ENCODE measurements at places on chromosomes 1 and 21.

DNA sequence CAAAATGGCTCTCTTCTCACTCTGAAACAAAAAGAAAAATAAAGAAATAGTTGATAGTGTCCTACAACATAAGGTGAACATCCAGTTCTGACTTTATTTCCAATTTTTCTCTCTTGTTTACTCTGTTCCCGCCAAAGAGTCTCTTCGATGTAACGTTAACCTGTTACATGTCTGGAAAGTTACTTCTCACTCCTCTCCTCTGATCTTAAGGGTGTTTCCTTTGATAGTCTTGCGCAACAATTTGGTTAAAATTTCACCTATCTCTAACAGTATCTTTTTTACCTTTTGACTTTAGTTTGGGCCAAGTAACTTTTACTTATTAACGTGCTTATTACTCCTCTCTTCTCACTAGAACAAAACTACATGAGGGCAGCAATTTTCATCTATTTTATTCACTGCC is 1450.2 kb downstream of the BRINP3 start:
- no peak for DNase-seq

DNA sequence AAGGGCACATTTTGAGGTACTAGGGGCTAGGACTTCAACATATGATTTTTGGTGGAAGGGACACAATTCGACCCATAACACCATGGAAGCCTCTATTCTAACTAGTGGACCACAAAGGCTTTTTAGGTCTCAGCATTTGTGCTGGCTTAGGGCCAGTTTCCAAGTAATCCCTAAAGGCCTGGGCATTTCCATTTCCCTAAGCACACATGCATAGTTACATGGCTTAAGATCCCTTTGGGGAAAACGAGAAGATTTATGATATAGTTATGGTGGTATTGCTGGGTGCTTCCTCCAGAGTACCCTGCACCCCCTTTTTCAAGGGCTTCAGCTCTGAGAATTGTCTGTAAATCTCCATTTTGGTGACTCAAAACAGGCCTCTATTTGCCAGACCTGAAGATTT is 28.2 kb upstream of the TMEM54 start:
- DNase-seq: no peak

- DNase-seq: no peak
Observed at GRCh38 chr1:11027316-11027715, 14.9 kb downstream of the TARDBP start.

DNA sequence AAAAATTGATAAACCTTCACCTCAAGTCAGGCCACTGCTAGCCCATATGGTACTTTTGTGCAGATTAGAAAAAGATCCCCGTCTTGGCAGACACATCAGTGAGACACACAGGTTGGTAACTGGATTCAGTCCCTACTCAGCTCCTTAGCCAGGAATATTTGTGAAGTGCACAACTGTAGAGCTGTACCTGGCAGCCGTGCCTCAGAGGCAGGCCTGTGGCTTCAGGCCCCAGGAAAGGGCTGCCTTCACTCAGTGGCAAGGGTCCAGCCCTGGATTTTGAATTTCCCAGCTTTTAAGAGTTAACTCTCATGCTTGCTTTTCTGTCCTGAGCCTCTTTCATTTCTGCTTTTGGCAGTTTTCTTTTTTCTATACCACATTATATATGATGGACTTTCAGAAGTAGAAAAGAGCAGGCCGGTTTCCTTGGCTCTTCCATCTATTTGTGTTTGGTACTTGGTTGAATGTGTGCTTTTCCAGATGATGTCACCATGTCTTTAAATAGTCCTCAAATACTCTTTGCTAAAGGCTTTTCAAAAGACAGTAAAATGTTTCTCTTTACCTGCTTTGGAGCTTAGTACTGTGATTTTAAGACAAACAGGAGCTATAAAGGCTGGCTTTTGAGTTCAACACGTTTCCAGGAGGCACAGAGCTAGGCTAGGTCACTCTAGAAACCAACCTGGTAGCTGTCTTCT is 186.6 kb downstream of the AK5 start:
- no peak for DNase-seq

DNA sequence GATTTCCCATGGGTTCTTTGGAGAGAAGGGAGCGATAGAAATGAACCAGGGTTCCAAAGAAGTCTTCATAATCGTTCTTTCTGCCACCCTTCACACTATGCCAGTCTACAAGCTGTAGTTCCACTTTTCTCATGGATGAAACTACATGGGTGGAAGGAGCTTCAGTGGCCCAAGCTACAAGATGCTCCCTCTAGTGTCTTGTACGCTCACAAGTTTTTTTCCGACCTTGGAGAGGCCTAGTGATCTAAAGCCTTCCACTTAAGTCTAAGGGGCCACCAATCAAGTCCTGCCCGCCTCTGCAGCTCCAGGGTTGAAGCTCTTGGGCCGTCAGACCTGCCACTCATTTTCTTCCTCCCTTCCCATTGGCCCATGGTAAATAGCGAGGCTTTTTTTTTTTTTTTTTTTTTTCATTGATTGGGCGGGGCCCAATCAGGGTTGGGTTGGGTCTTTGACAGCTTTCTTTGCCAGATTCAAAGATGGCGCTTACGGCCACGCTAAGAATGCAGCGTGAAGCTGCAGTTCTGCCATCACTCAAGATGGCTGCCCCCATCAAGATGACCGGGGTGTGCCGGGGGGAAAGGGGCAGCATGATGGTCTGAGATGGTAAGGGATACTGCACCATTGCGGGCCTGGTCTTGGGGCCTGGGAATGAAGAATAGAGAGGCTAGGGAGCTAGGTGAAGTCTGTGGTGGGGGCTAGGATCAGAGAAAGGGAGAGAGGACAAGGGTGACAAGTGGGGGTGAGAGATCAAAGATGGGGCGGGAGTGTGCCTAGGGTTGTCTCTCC is at the start of gene TOMM40L:
Gene TOMM40L (plus strand): TSS at position 527 of the 786 bp plus-strand sequence. CDS start 430 bp downstream, outside the sequence.
- peak; percentile 99 for DNase-seq

- DNase-seq: no peak
Observed at GRCh38 chr1:234544087-234544579, 65.2 kb upstream of the TARBP1 start.

GRCh38 chr1:6930732-6931300 is 145.6 kb downstream of the CAMTA1 start:
- no peak for DNase-seq

DNA sequence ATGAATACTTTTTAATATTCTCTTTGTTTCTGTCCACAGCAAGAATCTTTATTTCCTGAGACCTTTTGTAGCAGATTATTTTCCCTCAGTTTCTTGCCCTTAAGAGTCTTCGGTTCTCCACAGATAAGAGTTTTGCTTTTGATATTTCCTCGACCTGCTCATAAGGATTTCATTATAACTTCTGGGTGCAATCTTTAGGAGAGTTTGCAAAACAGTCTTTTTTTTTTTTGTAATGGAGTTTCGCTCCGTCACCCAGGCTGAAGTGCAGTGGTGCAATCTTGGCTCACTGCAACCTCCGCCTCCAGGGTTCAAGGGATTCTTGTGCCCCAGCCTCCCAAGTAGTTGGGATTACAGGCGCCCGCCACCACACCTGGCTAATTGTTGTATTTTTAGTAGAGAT is 10.1 kb upstream of the UBE4B start:
- DNase-seq: no peak
